ENCODE measurements at places on chromosomes 5 and 9.

- DNase-seq: no peak
Observed at GRCh38 chr5:178259623-178260536, 27.3 kb upstream of the PHYKPL start.

DNA sequence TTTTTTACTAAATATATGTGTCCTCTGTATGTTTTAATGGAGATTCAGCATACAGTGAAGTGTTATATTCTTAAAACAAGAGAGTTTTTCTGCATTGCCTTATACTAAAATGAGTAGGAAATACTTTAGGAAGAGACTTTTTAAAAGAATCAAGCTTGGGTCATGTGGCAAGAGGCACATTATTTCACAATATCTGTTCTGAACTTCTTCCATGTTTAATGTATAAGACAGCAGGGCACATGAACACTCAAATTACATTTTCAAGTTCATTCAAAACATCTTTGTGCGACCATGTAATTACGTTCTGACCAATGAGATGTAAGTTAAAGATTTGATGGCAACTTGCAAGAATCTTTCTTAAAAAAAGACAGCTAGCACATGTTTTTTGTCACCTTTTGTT lies 1055.9 kb downstream of the NR2F1-AS1 start:
- DNase-seq: no peak

DNA sequence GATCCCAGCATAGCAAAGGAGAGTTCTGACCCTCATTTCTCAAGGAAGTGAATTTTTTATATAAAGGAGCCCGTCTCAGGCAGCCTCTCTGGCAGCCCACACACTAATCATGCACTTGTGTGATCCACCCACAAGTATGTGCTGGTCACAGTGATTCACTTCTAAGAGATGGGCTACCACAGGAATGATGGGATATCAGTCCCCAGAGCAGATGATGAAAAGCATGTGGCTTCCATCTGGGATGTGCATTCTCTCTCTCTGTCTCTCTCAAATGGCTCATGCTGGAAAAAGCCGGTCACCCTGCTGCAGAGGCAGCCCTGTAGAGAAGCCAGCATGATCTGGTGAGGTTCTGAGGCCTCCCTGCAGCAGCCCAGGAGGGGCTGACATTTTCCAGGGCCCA lies 74.2 kb upstream of the ADCY2 start:
- DNase-seq: no peak

DNA sequence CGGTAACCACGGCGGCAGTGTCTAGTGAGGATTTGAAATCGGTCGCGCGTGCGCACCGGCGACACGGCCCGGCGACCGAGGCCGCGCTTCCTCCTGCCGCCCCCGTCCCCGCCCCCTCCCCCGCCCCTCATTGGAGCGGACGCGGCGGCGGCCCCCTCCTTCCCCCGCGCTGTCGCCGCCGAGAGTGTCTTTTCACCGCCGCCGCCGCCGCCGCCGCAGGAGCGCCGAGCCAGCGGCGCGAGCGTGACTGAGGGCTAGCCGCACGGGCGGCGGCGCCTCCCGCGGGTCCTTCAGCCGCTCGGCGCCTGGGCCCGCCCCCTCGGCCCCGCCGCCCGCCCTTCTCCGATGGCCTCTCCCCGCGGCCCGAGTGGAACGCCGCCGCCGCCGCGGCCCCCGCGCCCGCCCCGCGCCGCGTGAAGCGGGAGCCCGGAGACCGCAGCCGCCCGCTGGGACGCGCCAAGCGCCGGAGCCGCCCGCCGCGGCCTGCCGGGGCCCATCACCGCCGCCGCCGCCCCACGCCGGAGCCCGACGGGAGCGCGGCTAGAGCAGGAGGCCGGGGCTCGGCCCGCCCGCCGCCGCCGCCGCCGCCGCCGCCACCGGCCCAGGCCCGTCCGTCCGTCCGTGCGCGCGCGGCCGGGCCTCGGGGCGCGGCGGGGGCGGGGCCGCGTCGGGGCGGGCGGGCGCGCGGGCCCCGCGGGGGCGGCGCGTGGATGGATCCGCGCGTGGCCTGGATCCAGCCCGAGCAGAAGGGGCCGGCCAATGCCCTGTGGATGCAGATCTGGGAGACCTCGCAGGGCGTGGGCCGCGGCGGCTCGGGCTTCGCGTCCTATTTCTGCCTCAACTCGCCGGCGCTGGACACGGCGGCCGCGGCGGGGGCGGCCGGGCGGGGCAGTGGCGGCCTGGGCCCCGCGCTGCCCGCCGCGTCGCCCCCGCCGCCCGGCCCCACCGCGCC lies at the start of gene TENT4A:
TSS of gene TENT4A (plus strand) at position 159 of the 952 bp plus-strand sequence. CDS start at position 711, 552 bp downstream.
- no peak for DNase-seq

Measured in posterior cingulate gyrus (tissue), 11 donors.